Hematopoietic multipotent progenitor cell treated with erythropoietin and hydrocortisone succinate and interleukin-3 and kit ligand, for 8 days (in vitro differentiated cells): ENCODE measurements at places on chromosomes 2 and 18.

- DNase-seq = no peak
Observed at GRCh38 chr18:71939483-71939882, 604.7 kb downstream of the CBLN2 start.

DNA sequence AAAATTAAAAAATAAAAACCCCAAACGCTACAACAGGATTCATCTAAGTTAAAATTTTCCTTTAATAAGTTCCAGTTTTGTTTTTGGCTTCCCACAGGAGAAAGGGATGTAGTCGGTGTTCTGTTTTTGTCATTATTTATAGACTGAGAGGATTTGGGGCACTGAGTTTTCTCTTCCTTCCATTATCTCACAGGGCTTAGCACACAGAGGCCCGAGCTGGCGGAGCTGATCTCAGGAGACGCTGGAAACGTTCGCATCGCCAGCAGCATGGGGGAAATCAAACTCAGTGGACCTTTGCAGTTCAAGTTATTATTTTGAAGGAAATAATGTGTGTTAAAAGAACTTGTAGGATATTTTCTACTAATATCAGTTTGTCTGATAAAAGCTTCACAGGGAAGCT lies 669.7 kb upstream of the SALL3 start:
- DNase-seq = no peak

- no peak for DNase-seq
Observed at GRCh38 chr18:14914771-14915170, 166.8 kb downstream of the ANKRD30B start.

DNA sequence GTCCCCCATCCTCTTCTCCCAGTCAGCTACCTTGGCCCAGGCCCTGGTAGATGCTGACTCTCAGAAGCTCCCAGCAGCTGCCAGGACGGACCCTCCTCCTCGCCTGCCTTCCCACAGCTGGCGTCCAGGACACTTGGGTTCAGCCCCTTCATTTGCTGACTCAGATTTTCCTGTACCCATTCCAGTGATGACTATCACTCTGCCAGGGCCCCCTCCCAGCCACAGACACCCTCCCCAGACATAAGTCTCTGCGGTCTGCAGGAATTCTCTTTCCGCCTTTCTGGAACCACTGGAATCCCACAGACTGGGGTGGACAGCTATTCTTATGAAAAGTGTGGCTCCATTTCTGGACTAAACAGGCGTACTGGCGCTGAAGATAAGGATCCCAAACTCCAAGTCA lies 260.3 kb upstream of the EPAS1 start:
- no peak for DNase-seq

- peak; percentile 63 for DNase-seq
Observed at GRCh38 chr2:237701859-237702390, 74.5 kb downstream of the LRRFIP1 start.

DNA sequence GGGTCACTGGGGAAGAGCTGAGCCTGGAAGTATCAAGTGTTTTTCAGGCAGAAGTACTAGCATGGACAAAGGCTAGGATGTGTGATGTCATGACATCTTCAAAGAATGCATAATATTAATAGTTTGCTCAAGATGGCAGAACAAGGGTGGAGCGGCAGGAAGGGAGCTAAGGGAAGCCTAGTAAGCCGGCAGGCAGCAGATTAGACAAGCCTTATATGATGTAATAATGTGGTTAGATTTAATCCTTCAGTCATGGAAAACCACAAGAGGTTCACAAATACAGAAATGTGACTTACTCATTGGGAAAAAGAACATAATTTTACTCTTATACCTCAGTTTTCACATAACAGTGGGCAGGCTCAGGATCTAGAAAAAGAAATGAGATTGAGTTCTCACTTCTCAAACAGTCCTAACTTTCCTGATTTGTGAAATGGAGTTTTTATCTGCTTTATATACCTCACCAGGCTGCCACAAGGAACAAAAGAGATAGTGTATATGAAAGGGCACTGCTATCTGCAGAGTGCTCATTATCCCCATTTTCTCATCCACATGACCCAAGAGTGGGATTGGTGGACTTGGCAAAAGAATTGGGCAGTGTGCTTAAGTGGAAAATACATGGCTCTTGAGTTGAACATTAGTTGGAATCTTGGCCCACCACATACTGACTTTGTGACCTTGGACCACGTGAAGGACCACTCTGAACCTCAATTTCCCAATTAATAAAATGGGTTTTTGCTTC lies 89.1 kb upstream of the LHCGR start:
- DNase-seq = peak; percentile 4

GRCh38 chr2:141570474-141571131 lies 560.2 kb downstream of the LRP1B start:
- no peak for DNase-seq

DNA sequence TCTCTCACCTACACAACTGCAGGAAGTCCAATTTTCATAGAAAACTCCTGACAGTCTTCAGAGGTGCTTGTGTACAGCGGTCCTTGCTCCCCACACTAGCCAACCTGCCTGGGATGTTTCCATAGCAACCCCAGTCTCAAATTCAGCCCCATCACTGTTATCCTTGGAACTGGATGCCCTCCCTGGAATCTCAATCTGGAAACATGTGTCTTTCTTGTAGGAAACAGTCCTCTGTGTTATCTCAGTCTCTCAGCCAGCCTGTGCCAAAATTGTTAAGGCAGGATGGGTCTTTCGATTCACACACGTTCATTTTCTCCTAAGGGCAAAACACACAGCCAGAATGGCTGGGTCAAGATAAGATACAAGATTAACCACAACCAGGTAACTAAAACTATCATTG lies 295.5 kb upstream of the RND3 start:
- no peak for DNase-seq

DNA sequence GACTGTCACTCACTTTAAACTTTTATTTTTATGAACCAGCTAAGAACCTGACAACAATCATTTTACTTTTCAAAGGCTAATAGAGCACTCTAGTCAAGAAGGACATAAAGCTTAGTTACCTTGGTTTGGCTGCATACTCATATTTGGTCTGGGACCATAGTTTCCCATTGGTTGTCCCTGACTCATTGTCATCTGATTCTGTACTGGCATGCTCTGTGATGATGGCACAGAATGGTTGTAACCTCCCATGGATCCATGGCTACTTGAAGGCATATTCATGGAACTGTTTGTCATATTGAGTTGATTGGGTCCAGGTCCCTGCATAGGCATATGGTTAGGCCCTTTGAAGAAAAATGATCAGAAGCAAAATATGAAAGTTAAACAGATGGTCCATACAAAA lies 37.9 kb downstream of the SS18 start:
- no peak for DNase-seq

DNA sequence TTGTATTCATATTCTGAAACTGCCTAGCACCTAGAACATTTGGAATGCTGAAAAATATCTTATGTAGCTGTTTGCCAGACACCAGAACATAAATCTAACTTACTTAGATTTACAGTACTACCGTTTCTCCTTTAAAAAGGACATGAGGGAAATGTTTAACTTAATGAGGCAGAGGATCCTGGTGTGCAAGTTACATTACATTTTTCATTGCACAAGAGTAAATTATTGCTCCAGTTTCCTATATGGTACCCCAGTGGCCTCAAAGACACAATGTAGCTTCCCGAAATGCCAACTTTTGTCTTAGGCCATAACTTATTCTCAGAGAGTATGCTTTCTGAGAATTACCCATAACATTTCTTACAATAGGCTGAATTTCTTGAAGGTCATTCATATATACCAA lies 105.5 kb upstream of the DTNA start:
- DNase-seq = no peak

DNA sequence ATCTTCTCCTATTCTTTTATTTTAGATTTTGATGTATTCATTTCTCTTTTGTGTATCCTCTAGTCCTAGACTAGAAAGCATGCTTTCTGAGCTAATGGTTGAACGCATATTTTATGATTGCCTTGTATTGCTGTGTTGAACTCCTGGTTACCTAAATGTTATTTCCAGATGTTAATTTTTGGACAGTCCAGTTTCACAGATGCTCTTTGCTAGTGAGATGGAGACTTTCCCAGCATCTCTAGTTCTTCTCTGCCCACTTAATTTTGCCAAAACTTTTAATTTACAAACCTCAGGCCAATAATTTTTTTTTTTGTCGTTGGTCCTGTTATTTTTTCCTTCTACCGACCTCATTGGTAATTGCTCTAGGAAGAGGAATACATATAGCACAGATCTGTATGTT lies 153.2 kb downstream of the HAUS1 start:
- no peak for DNase-seq

DNA sequence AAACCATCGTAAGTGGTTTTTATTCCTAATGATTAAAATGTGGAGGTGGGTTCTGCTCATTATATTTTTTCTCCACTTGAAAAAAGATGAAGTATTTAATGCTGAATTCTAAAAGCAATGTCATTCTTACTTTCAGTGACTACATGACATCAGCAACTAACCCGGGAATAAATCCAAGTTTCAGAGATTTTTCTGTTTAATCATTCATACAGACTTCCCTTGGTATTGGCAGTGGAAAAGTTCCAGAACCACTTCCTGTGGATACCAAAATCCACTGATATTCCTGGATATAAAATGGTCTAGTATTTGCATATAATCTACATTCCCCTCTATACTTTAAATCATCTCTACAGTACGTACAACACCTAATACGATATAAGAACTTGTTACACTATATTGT lies 128.6 kb downstream of the ZNF532 start:
- DNase-seq = no peak

DNA sequence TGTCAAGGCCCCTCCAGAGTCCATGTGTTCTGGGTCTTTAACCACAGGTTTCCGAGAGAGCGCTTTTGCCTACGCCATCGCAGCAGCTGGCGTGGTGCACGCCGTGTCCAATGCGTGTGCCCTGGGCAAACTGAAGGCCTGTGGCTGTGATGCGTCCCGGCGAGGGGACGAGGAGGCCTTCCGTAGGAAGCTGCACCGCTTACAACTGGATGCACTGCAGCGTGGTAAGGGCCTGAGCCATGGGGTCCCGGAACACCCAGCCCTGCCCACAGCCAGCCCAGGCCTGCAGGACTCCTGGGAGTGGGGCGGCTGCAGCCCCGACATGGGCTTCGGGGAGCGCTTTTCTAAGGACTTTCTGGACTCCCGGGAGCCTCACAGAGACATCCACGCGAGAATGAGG lies 9.3 kb downstream of the WNT10A start:
- DNase-seq = no peak

GRCh38 chr2:132415915-132416722 lies 486 bp upstream of the GPR39 start:
- DNase-seq = no peak

GRCh38 chr2:8402222-8402621 lies 279.6 kb upstream of the ID2 start:
- DNase-seq = no peak

DNA sequence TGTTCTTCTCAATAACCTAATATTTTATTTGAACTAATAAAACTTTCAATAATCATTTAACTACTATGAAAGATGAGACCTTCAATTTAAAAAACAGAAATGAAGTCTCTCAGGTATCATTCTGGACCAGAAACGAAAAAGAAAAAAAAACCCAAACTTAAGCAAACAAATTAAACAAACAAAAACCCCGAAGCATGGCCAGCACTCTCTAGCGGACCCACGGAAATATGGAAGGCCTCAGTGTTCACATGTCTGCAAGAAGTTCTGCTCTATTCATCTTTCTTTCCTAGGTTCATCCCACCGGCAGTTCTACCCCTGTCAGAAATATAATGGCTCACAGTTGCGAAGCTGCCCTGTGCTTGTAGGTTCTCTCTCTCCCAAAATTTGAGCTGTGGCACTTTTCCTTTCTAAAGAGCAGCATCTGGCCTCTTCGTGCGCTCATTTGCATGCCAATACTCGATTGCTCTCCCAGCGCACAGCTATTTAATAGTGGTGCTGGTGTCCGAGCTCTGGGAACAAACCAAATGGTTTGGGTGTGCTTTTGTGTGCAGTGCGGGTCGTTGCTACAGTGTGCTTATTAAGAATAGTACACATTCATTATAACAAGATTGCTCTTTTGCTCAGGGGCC lies 129.0 kb upstream of the ZEB2 start:
- DNase-seq = no peak

- no peak for DNase-seq
Observed at GRCh38 chr2:75326645-75327044, 127.3 kb upstream of the TACR1 start.

DNA sequence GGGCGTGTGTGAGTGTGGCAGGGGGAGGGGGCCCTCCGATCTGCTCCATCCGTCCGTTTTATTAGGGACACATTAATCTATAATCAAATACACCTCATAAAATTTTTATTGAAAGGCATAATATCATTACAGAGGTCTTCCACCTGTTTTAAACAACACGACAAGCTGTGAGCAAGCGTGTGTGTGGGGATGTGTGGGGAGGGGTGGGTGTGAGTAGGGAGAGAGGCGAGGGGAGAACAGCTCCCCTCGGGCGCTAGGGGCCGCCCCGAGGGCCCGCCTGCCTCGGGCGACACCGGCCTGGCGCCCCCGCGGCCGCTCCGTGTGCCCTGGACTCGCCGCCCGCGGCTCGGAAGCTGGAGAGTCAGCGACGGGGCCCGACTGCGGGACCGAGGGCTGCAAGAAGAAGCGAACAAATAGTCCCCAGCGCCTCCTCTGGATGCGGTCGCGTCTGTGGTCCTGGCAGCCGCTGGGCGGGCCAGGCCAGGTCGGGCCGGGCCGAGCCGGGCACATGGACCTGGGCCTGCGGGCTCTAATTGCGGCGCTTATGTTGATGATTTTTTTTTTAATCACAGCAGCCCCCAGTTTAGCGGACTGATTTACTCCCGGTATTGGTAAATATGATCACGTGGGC lies 352 bp upstream of the HOXD9 start:
- DNase-seq = no peak

DNA sequence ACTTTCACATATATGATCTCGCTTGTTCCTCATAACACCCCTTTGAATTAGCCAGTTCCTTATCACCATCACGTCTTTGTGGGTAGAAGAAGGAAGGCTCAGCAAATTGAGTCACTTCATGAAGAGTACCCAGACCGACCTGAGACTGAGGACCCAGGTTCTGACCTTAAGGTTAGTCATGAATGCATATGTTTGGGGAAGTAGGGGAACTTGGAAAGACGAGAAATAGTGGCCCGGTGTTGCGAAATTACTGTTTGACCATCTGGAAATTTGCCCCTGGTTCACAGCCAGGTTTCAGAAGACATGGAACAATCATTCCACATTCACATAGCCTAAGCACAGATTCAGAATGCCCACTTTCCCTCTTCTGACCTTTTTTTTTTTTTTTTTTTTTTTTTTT lies 59.8 kb downstream of the MEIS1 start:
- DNase-seq = no peak

- no peak for DNase-seq
Observed at GRCh38 chr2:159307942-159308341, 21.4 kb upstream of the WDSUB1 start.
